ENCODE measurements at places on chromosomes 2 and 18.

GRCh38 chr2:32633040-32633439 lies 5.2 kb downstream of the TTC27 start:
- DNase-seq = no peak

DNA sequence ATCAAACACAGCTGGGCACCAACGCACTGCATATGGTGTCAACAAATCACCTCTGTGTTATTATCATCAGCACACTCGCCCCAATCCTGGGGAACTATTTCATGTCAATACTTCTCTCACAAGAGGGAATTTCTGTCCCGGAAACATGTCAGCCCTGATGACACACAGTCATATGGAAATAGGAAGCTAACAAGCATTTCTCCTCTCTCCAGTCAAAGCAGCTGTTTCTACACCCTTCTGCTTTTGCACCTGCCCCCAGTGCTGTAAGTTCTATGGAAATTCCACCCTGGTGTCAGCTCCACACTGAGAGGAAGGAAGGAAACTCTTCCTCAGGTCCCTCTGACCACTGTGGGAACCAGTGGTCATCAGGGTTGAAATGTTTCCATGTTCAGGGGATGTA lies 447.6 kb upstream of the ID2 start:
- DNase-seq = no peak

- DNase-seq = no peak
These were observed 18.5 kb upstream of the CCNT2 start for GRCh38 chr2:134900151-134900550.

DNA sequence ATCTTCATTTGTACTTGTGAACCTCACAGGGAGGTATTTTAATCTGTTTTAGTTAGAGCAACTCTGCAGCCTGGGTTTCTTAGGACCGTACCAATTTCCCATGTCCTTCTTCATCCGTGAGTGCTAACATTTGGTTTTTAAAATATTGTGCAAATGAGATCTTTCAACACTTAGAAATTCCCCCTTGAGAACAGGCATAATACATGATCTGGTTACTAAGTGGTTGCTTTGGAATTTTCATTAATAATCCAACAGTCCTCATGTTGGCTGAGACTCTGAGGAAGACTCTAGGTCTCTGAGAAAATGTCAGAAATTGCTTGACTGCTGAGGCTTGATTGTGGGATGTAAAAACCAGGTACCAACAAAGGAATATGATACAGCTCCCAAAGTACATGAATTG lies 125.6 kb upstream of the CDCA7 start:
- DNase-seq = no peak

DNA sequence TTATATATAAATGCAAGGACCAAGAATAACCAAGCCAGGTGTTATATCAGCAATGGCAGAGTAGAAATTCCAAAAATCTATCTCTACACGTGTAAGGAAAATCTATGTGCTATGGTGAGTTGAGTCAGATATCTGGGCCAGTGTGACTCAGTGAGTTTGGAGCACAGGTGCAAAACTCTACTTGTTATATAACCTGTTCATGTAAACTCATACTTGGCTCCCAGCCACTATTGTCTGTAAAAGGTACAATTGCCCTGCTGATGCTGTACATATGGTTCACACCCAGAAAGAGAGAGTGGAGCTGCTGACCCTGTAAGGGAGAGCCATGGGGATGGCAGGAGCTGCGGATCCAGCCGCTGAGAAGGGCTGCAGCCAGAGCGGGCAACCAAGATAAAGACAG lies 112.0 kb downstream of the TRABD2A start:
- DNase-seq = no peak

GRCh38 chr2:120246546-120247300 lies 5.9 kb upstream of the RALB start:
- no peak for DNase-seq

- DNase-seq = no peak
These were observed 1132.5 kb upstream of the CELF4 start for GRCh38 chr18:38698088-38698487.

GRCh38 chr18:55250768-55251173 lies 291.5 kb upstream of the CCDC68 start:
- no peak for DNase-seq

GRCh38 chr2:127081826-127082633 lies 24.9 kb downstream of the BIN1 start:
- no peak for DNase-seq

DNA sequence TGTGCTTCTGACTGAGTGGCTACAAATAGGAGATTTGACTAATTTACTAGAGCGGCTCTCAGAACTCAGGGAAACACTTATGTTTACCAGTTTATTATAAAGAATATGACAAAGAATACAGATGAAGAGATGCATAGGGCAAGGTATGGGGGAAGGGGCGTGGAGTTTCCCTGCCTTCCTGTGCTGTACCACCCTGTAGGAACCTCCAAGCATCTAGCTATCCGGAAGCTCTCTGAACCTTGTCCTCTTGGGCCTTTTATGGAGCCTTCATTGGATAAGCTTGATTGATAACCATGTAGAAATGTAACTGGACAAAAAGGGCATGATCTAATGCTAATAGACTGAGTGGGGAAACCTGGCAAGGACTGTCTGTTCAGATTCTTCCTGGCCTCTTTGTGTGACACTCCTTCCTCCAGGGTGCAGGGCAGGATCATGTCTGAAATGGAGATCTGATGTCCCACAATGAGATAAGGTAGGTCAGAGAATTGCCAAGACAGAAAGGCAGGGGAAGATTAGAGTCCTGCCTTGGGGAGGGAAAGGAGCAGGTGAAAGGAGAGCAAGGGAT lies 101.8 kb upstream of the NPAS2 start:
- no peak for DNase-seq

- no peak for DNase-seq
These were observed 214.5 kb downstream of the MCFD2 start for GRCh38 chr2:46701152-46701551.

DNA sequence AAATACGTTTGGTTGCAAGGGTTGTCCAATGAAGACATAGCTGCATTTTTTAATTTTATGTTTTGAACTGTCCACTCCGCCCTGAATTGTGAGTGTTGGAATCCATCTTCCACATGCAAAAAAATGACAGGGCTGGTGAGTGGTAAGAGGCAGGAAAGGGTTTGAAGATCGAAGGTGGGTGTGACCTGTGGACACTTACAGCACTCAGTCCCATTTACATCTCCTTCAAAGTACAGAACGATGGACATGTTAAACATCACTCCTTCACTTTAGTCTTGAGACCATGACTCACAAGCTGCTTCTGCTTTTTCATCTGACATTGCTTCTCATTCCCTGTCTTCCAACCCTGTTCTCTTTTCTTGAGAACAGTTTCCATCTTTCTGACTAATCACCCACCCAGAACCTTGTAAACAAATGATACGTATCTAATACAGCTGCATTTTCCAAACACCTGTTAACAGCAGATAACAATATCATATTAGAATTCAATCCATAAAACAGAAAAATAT lies 179.3 kb downstream of the ZNF516 start:
- DNase-seq = no peak

Measured in GF-D8 (cell line).